ENCODE measurements at places on chromosomes 11 and 22.
A peak's percentile ranks its signal among the peaks of the same experiment; 100 is the strongest.

DNA sequence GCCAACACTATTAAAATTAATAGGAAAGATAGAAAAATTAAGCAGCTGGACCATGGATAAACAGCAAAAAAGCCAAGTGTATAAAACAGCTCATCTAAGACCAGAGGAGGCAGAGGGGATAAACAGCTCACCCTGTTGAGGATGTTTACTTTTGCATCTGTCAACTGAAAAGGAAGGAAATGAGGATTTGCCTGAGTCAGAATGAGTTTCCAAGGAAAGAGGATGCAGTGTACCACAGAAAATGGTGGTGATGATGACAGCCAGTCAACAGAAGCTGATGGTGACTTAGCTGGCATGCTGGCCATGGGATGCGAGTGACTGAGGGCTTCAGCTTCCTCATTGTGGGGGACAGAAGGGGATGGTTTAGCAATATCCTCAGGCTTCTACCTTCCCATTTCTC, 183.5 kb downstream of the KIRREL3 start:
- DNase-seq: no peak

DNA sequence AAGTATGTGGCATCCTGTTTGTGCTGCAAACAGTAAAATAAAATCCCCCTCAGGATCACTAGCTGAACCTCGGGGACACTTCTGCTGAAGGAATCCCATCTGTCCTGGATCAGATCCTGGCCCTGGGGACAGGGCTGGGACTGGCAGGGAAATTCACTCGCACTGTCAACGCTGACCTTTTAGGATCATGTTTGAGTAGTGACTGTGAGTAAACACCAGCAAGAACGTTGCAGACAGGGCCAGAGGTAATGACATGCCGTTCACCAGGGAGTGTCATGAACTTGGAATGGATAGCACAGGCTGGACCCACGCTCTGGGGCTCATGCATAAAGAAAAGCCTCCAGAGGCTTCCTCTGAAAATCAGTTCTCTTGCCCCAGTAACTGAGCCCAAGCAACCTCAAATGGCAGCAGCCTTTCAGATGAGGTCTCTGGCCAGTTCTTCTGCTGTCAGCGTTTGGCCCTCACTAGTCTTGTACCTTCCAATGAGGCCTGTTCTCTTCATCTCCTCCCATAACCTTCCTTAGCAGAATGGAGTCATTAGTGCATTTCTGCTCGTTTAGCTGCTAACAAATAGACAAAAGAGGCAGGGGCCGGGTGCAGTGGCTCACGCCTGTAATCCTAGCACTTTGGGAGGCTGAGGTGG, 51.0 kb upstream of the BARX2 start:
- no peak for DNase-seq

- DNase-seq: no peak
Measured at GRCh38 chr11:131253142-131253655, 117.2 kb upstream of the NTM start.

GRCh38 chr22:45212992-45213751, 27.5 kb downstream of the KIAA0930 start:
- no peak for DNase-seq

- DNase-seq: no peak
Measured at GRCh38 chr11:133122256-133122655, 410.0 kb downstream of the OPCML start.

DNA sequence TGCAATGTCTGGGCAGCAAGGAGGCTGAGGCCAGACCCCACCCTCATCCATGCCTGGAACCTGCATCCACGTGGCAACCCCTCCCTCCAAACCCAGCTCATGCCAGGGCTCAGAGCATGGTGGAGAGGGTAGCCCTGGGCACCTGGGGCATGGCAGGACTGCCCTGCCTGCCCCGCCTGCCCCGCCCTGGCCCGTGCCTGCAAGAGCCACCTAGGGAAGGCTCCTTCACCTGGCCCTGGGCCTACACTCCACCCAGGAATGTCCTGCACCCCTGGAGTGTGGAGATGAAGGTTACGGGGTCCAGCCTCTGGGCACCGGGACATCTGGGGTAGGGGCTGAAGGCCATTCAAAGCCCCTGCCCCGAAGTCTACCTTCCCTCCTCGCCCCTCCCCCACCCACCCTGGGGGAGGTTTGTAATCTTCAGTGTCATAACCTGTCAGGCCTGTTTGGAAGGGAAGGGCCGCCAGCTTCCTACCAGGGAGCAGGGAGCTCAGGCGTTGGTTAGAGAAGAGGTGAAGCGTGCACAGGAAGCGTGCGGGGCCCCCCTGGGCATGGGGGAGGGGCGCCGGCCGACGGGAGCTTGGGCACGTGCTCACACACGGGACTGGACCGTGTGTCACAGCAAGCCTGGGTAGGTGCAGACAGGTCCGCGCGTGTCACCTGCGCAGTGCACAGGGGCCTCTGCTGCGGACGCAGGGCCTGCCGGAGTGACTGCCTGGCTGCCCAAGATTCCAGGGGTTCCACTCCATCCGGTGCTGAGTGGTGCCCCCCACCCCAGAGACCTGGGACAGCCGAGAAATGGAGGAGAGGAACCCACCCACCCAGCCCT, 30.7 kb upstream of the TH start:
- no peak for DNase-seq

DNA sequence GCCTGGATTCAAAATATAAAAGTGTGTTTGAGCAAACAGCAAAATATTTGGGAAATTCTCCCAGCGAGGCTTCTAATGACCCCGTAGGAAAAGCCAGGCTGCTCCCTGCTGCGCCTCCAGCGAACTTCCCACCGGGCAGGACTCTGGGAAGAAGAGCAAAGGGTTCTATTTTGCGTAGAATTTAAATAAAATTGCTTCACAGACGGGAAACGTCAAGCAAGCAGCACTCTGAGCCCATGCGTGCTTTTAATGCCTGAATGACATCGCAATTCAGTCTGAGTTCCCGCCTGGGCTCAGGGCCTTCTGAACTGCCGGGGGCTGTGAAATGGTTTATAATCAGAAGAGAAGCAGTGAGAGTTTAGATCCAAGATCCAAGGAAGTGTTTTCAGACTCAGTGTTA, 775.1 kb downstream of the BRD1 start:
- DNase-seq: no peak

DNA sequence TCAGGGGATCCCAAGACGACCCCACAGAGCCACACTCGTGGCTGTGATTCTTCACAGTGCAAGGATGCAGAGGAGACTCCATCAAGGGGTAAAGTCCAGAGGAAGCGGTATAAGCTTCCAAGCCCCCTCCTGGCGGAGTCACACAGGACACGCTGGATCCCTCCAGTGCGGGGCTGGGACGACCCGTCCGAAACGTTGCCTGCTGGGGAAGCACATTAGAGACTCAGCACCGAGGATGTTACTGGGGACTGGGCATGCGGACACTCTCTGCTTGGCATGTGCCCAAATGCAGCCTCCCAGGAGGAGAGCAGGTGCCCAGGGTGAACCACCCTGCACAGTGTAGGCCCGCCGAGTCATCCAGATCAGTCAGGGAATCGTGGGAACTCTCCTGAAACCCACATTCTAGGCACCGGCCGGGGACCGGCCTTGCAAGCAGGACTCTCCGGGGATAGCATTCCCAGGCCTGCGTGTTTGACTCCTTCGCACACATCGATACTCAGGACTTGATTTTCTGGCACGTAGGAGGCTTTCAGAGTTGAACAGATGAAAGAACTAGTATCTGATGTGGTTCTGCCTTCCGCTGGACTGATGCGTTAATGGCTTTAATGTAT, 229.8 kb downstream of the TBC1D22A start:
- no peak for DNase-seq

DNA sequence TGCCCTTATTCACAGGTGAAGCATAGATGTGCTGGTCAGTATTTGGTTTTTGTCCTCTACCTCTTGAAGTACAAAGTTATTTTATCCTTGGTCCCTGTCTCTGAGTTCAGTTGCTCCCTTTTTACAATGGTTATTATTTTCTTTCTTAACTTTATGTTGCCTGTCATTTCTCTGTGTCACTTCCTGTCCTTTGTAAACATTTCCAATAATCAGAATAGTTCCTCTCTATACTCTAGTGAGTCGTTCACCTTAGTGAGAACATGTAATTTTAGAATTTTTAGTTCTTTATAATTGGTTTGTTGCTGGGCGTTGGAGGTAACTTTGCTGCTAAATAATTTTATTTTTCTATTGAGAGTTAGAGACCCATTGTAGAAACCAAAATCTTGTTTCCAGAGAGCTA, 16.0 kb downstream of the CSTPP1 start:
- peak; percentile 37 for DNase-seq

GRCh38 chr11:126132319-126132718, 69.7 kb upstream of the CDON start:
- no peak for DNase-seq

- peak; percentile 27 for DNase-seq
Measured at GRCh38 chr11:70016666-70017367, 61.3 kb upstream of the ANO1 start.

Data from dermis blood vessel endothelial cell (primary cell).